Lower lobe of right lung (tissue), 2 donors: ENCODE measurements at places on chromosomes 11 and 22.

DNA sequence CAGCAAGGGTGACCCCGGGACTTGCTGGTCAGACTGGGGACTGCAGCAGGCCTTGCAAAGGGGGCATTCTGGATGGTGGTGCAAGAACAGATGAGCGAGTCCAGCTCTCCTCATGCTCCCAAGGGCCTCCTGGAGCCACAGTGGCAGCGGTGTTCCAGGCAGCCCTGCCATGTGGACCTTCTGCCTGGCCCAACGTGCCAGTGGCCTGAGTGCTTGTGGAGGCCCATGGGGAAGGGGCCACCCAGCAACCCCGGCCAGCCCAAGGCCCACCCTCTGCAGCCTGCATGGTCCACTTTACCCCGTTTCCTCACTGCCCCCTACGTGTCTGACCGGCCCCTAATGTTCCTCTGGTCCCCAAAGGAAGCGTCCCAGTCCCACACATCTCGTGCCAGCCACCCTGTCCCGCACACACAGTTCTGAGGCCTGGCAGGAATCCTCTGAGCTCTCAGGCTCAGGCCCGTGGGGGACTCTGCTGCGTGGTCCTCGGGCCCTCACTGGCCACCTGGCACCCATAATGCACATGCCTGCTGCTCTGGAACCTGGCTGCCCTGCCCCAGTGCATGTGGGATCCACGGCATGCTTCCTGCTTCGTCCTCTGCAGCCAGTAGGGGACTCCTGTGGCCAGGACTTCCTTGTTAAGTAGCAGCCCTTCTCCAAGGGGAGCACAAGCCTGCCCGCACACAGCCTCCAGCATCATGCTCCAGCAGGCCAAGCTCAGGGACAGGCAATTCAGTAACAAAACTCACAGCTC is 85.5 kb downstream of the DGCR2 start:
- H3K27me3 ChIP-seq: no peaks in the 10 kb centered on the region
- H3K4me3 ChIP-seq: no peak overlapping the region
- H3K4me1 ChIP-seq: no peaks in the 10 kb centered on the region
- peaks cover 51% of the 10 kb centered on the region for H3K36me3 ChIP-seq

DNA sequence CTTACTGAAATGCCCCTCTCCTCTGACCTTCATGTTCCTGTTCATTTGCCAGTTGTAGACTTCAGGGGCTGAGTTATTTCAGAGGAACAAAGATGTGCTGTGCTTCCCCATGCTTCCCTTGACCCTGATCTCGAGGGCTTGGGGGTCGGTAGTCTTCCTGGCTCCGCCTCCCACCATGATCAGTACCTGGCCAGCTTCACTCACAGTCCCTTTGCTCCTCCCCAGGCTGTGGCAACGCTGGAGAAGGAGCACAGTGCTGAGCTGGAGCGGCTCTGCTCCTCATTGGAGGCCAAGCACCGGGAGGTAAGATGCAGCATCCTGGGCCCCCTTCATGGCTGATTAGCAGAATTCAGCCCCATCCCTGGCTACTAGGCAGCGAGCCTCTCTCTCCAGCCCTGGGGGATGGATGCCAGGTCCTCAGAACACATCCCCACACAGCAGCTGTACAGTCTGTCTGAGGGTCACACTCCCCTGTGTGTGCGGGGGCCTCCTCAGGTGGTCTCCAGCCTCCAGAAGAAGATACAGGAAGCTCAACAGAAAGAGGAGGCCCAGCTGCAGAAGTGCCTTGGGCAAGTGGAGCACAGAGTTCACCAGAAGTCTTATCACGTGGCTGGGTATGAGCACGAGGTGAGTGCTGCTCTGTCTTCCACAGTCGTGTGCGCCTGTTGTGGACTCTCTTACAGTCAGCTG is 64.5 kb downstream of the CEP164 start:
- no peak overlapping the region for H3K4me3 ChIP-seq
- no peaks in the 10 kb centered on the region for H3K27me3 ChIP-seq
- no peak overlapping the region for H3K27ac ChIP-seq
- H3K4me1 ChIP-seq: no peaks in the 10 kb centered on the region
- H3K36me3 ChIP-seq: peaks cover 93% of the 10 kb centered on the region

GRCh38 chr11:119196833-119197483 is 9.2 kb upstream of the CBL start:
- peaks cover 11% of the 10 kb centered on the region for H3K4me1 ChIP-seq
- H3K36me3 ChIP-seq: no peaks in the 10 kb centered on the region
- peak; percentile 30 for DNase-seq
- no peak overlapping the region for H3K4me3 ChIP-seq

- DNase-seq: no peak
- H3K36me3 ChIP-seq: no peaks in the 10 kb centered on the region
- H3K27ac ChIP-seq: no peak overlapping the region
- peaks cover 42% of the 10 kb centered on the region for H3K27me3 ChIP-seq
- no peaks in the 10 kb centered on the region for H3K4me1 ChIP-seq
- H3K4me3 ChIP-seq: no peak overlapping the region
Measured at GRCh38 chr22:36641902-36642640, 61.5 kb downstream of the CACNG2 start.

DNA sequence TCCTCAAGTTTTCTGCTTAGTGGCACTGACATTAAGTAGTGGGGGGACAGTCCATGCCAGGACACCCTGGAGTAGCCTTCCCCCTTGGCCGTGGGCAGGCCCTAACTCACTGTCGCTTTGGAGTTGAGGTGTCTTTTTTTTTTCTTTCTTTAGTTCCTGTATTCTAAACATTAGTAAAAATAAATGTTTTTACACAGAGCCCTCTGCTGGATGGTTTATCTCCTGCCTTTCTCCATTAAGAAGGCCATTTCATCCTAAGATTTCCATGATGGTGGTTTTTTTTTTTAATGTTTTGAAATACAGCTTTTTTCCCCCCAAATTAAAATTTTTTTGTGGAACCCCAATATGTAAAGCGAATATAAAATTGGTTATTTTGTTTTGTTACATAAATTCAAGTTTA is 1.8 kb upstream of the TIGD3 start:
- DNase-seq: no peak
- H3K4me1 ChIP-seq: peaks cover 22% of the 10 kb centered on the region
- peaks cover 13% of the 10 kb centered on the region for H3K27me3 ChIP-seq
- H3K4me3 ChIP-seq: no peak overlapping the region
- peaks cover 51% of the 10 kb centered on the region for H3K36me3 ChIP-seq
- H3K27ac ChIP-seq: no peak overlapping the region

DNA sequence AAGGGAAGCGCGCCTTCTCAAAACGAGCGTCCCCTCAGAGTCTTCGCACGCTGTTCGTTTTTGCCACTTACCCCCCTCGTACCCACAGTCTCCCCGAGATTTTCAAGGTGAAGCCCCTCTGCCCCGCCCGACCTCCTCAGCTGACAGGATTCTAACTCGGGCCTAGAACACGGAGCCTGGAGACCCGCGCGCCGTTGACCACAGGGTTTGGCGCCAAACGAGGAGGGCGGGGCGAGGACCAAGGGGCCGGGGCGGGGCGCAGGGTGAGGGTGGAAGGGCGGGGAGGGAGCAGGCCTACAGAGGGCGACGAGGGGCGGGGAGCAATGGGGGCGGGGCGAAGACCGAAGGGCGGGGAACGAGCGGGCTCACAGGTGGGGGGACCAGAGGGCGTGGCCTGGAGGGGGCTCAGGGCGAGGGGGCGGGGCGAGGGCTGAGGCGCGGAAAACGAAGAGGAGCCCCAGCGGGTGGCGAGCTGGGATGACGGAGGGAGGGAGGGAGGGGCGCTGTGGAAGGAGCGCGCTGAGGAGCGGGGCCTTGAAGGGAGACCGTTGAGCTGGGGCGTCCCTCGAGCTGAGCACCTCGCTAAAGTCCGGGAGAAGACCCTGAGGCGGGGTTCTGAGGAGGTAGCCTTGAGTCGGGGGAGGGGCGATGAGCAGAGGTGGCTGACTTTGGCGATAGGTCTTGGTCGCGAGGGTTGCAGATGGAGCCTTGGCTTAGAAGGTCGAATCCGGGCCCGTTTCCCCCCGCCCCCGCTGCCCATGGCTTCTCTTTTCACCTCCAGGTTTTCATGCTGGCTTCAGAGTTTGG is at the start of gene DMC1:
Gene DMC1 (minus strand): TSS at position 212 of the 807 bp plus-strand sequence. CDS start 1,927 bp downstream, outside the sequence.
- H3K4me3 ChIP-seq: peak within 1 kb of the TSS; percentile 60
- H3K36me3 ChIP-seq: no peaks in the 10 kb centered on the region
- peak within 1 kb of the TSS; percentile 42 for H3K27ac ChIP-seq
- H3K4me1 ChIP-seq: peaks cover 13% of the 10 kb centered on the region
- H3K27me3 ChIP-seq: no peaks in the 10 kb centered on the region
- peak; percentile 93 for DNase-seq

DNA sequence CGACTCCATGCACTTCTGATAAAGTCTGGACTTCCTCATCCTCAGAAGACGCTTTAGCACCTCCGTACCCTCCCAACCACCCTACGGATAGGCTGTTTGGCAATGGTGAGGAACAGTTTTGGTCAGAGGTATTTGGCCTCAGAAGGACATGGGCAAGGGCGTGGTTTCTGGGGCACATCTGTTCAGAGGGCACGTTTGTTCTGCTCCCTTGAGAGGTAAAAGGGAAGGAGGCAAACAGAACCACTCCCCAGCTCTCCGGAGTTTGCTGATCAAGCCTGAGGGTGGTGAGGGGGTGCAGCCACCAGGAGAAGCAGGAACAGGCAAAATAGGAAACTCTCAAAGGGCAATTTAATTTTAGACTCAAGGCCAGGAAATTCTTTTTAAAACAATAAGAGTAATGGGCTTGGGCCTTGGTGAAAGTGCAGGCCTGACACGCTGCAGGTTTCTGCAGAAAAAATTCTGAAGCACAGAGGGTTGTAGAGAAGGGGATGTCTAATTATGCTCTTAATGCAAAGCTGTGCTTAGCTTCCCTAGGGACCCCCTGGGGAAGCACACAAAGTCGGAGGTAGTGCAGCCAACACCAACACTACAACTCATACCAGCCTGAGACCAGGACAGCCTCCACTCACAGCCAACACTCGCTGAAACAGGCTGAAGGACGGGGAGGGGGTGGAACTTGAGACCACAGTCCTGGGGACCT is 23.3 kb downstream of the ETS1 start:
- H3K36me3 ChIP-seq: no peaks in the 10 kb centered on the region
- no peaks in the 10 kb centered on the region for H3K27me3 ChIP-seq
- no peak overlapping the region for H3K27ac ChIP-seq
- peaks cover 25% of the 10 kb centered on the region for H3K4me1 ChIP-seq
- no peak overlapping the region for H3K4me3 ChIP-seq

DNA sequence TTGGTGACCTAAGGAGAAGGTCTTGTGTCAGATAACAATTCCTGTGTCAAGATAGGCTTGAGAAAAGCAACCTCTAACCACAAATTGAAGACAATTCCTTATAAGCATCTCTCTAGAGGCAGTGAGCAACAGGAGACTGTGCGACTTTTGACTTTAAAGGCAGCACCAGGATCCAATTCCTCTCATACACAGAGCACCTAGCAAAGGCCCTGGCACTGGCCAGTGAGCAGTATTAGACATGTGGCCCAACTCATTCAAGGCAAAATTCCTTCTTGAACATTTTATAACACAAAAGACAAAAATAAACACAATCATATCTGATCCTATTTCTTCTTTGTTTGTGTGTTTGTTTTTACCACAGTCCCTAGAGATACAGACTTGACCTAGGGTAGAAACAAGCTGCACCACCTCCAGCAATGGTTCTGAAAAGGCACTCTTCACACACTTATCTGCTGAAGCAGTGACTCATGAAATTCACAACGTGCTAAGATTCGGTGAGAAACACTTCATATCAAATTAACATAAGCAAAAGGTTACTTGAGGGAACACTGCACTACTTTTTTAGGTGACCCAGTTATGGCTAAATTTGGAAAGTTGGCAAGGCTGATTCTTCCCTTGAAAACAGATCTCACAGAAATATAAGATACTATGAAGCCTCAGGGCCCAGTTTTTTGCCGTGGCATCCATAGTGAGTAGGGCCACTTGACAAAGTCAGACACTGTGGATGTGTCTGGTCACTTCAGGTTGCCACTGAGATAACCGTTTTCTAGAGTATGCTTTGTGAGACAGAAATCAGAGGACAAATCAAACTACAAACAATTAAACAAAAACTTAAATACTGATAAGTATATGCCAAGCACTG is 1018.9 kb downstream of the DLG2 start:
- no peak overlapping the region for H3K4me3 ChIP-seq
- H3K27ac ChIP-seq: no peak overlapping the region
- no peaks in the 10 kb centered on the region for H3K4me1 ChIP-seq
- H3K27me3 ChIP-seq: no peaks in the 10 kb centered on the region
- DNase-seq: no peak
- no peaks in the 10 kb centered on the region for H3K36me3 ChIP-seq

- no peak overlapping the region for H3K27ac ChIP-seq
- no peak overlapping the region for H3K4me3 ChIP-seq
- no peaks in the 10 kb centered on the region for H3K36me3 ChIP-seq
- H3K27me3 ChIP-seq: no peaks in the 10 kb centered on the region
Measured at GRCh38 chr22:49025791-49026493, 801.7 kb downstream of the BRD1 start.

- no peaks in the 10 kb centered on the region for H3K4me1 ChIP-seq
- H3K27ac ChIP-seq: no peak overlapping the region
Measured at GRCh38 chr11:32139896-32140520, 49.1 kb downstream of the RCN1 start.

DNA sequence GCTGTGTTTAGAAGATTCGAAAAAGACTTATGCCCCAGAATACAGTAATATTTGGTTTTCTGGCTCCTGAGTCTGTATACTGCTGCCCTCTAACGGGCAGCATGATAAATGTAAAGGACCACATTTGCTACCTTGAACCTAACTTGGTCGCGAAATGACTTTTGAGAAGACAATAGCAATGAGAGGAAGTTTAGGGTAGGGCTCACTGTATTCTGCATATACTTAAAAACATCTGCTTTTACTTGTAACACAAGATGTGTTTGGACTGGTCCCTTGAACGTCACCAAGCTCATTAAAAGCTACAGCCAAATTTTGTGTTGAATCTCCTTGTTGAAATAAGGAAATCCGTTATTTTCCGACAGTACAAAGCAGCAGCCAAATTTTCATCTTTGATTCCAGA is 309.1 kb downstream of the SWAP70 start:
- H3K27ac ChIP-seq: no peak overlapping the region
- no peak for DNase-seq
- H3K27me3 ChIP-seq: no peaks in the 10 kb centered on the region
- peaks cover 7% of the 10 kb centered on the region for H3K4me1 ChIP-seq

DNA sequence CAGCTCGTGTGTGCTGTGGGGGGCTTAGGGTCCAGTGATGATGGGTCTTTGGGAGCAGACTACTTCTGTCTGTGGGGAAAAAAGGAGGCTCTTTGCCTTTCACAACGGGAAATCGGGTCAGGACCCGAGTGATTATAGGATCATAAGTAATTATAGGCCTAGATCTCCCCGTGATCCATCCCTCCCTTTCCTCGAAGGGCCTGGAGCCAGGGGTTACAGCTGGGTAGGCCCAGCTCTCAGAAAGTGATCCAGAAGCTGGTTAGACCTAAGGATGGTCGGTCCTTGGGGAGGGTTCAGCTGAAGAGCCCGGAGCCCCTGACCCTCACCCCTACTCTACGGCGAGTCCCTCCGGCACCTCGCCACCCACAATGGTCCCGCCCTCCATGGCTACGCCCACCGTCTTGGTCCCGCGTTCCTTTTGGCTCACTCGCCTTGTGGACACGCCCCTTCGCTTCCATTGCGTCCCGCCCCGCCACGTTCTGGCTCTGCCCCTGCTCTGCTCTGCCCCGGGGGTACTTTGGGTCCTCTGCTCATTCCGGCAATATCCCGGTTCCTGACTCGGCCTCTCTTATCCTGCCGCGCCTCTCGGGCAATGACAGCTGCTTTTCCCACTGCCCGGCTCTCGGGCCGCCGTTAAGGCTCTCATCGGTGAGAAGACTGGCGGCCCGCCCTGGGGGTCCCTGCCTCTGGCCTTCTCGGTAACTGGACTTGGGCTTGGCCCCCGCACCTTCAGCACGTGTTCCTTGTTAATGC is 5.0 kb downstream of the IGSF22 start:
- H3K4me1 ChIP-seq: peaks cover 18% of the 10 kb centered on the region
- H3K27me3 ChIP-seq: no peaks in the 10 kb centered on the region
- peak overlapping the region; percentile 58 for H3K27ac ChIP-seq

GRCh38 chr22:27912101-27912500 is 7.0 kb downstream of the PITPNB start:
- H3K27ac ChIP-seq: no peak overlapping the region
- H3K27me3 ChIP-seq: no peaks in the 10 kb centered on the region
- peaks cover 25% of the 10 kb centered on the region for H3K36me3 ChIP-seq
- no peak overlapping the region for H3K4me3 ChIP-seq
- peaks cover 35% of the 10 kb centered on the region for H3K4me1 ChIP-seq
